ENCODE measurements at places on chromosomes 2 and 18.

DNA sequence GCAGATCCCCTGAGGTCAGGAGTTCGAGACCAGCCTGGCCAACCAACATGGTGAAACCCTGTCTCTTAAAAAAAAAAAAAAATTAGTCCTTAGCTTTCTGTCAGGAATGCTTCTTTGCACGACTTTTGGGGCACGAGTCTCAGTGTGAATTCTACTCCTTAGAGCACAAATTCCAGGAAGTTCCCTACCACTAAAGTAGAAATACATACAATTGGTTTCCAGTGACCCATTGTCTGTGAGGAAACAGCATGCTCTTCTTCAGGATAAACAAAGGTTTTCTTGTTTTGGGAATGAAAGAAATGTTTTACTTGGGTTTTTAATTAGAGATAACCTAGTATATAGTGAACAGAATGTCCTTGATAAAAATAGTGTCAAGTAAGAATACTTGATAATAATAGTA, 23.7 kb downstream of the PSMA8 start:
- DNase-seq = no peak

DNA sequence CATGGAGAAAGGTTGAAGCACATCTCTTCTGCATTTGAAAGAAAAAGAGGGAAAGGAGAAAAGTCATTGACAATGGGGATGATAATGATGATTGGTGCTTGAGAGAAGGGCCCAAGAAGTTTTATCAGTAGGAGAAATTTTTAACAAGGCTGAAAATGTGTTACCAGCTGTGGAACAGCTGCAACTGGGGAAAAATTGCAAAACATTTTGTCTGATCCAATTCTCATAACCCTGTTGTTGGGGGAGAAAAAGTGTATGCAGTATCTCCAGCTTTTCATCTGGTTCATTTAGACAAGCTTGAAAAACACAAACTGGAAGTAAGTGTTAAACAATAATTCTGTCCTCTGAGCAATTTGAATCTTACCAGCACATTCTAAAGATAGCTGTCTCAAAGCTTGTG, 92.7 kb downstream of the CSRNP3 start:
- DNase-seq = no peak

DNA sequence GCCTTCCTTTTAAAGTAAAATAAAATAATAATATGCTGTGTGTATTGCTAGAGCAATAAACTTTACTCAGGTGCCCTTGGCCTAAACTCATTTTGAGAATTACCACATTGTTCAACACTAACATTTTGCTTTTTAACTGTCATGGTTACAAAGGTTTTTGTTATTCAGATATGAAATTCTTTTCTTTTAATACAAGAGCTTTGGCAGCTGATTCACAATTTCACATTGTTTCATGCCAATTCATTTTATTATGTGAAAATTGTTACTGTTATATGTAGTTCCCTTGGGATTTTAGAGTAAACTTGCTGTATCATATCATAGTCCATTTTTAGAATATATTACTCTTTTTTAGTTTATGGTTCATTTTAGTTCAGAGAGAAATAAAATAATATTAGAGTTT, 65.8 kb upstream of the ZNF804A start:
- DNase-seq = no peak

DNA sequence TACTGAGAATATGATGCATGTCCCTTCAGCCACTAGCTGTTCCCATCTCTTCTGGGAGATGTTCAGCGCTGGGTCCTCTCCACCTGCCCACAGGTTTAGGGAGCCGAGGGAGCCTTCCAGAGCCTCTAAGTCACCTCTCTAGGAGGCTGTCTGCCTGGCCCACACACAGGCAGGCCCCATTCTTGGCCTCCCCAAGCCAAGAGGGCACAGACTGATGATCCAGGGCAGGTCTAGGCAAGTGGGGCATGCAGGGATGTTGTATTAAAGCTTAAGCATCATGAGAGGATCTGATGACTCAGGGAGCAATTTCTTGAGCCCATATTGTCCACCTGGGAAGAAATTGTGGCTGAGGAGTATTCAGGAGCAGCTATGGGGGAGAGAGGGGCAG, 19.9 kb downstream of the TMSB10 start:
- no peak for DNase-seq

DNA sequence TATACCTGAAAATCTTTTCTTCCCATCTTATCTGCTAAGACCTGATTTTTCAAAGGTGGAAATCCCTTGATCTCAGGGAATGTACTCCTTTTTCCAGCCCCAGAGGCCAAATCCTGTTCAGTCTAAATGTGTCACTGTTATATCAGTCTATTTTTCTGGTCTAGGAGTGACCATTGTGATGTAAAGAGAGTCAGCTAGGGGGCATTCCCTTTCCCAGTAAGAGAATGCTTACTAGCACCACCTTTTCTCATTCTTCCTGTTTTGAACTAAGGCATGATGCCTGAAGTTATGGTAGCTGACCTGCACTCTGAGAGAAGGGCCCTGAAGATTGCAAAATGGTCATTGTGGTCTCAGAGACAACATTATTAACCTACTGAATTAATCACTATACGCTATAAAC, 124.1 kb upstream of the XIRP2 start:
- DNase-seq = no peak

- DNase-seq = no peak
Measured at GRCh38 chr2:61327173-61327572, 143.7 kb downstream of the USP34 start.

GRCh38 chr2:11074246-11074820, 80.9 kb upstream of the SLC66A3 start:
- DNase-seq = no peak

DNA sequence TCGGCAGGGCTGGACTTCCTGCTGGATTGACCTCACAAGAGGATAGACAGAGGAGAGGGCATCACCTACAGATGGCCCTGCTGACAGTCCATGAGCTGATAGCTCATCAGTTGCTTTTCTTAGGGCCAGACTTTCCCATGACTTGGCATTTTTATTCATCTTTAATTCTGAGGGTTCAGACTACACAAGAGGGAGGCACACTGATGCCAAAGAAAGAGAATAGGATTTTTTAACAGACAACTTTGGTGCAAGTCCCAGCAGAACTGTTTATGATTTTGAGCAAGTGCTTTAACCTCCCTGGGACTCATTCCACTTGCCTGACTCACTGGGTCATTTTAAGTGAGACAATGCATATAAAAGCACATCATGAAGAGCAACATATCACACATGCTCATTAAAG, 299.2 kb downstream of the INSIG2 start:
- no peak for DNase-seq

DNA sequence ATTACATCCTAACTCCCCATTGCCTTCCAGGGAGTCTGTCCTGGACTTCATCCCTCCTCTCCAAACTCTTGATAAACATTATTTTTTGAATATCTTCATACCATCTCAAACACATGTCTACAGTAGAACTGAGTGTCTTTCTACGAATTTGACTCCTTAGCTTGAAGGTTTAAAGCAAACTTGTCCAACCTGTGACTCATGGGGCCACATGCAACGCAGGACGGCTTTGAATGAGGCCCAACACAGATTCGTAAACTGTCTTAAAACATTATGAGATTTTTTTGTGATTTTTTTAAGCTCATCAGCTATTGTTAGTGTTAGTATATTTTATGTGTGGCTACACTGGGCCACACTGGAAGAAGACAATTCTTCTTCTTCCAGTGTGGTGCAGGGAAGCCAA, 98.1 kb downstream of the PARD3B start:
- no peak for DNase-seq

DNA sequence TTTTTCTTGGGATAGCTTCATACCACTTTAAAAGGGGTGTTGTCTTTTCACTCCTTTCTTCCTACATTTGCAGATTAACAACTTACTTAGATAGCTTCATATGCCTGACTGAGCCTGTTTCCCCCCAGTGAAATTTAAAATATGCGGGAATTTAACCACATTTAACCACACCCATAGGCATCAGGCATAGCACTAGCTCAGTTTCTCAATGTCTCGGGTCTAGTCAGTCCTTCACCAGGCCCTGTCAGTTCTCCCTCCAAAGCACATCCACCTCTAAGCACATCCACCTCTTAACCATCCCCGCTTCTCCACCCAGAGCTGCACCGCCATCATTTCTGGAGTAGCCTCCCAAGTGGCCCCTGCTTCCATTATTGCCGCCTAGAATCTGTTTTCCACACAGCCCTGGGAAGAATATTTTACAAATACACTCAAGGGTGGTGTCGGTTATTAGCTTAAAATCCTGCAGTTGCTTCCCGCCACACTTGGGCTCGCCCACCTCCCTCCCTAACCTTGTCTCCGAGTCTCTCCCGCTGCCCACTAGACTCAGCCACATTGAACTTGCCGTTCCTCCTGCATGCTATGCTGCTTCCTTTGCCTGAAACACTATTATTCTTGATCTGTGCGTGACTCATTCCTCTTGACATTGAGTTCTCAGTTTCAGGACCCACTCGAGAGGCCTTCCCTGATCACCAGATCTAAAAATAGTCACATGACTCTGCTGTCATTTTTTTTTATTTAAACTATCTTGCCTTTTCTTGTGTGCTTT, 68.3 kb downstream of the SPTBN1 start:
- DNase-seq = no peak

- no peak for DNase-seq
Measured at GRCh38 chr18:39403121-39403520, 1837.5 kb upstream of the CELF4 start.

GRCh38 chr18:70453058-70453775, 164.4 kb downstream of the SOCS6 start:
- DNase-seq = no peak

GRCh38 chr2:45320956-45321355, 290.1 kb downstream of the SRBD1 start:
- no peak for DNase-seq

DNA sequence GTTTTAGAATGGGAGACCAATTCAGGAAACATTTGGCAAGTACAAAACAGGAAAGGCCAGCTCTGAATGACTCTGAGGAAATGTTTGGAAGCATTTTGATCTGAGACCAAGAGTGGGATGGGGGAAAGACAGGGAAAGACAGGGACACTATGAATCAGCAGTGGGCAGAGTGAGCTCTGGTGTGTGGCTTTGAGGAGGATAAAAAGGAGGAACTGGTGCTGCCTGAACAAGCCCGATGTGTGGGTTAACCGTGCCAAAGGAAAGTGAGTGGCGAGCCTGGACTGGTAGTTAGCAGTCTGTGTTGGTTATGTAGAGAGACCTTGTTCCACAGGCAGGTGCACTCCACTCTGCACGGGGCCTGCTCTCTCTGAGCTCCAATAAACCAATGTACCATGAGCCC, 5.3 kb downstream of the MFSD6 start:
- DNase-seq = no peak

DNA sequence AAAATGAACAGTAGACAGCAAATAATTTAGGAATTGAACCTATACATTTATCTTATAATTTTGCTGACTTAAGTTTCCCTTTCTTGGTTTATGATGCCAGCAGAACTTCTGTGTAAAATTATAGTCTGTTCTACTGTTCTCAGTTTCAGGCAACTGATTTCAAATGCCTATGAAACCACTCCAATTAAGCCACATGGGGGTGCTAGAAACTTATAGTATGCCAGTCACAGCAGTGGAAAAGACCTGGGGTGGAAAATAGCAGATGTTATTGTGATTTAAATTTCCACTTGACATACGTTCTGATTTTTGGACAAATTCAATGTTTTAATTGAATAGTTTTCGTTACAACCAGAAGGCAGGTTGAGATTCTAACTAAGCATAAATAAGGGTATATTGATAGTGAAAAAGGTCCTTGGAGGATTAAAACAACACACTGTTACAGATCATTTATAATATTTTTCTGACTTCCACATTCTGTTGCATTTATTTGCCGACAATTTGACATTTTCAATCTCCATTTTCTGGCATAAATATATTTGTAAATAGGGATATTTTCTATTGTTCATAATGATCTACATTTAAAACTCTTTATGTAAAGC, 61.4 kb downstream of the CPS1 start:
- peak; percentile 4 for DNase-seq

- no peak for DNase-seq
Measured at GRCh38 chr2:222525811-222526210, 101.5 kb downstream of the SGPP2 start.

- DNase-seq = peak; percentile 30
Measured at GRCh38 chr2:61658841-61659780, 121.0 kb upstream of the XPO1 start.

DNA sequence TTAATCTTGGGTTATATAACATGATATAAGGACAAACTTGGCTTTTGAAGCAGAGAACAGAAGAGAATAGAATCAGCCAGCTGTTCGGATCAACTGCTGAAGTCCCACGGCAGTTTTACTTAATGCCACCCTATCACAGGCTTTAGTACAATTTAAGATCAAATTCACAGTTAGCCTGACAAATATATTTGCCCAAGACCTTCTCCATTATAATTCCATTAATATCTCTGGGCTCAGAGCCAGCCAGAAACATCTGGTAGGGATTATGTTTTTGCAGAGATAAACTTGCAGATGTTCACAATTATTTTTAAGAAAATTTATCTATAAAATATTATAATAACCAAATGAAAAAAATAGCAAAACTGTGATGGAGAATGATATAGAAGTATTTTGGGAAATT, 381.4 kb downstream of the RAD51AP2 start:
- no peak for DNase-seq

- no peak for DNase-seq
Measured at GRCh38 chr2:159882130-159882745, 84.2 kb upstream of the CD302 start.

- DNase-seq = peak; percentile 76
Measured at GRCh38 chr2:231361701-231362554, 33.6 kb upstream of the B3GNT7 start.

- no peak for DNase-seq
Measured at GRCh38 chr2:128702616-128703015, 383.9 kb upstream of the HS6ST1 start.

DNA sequence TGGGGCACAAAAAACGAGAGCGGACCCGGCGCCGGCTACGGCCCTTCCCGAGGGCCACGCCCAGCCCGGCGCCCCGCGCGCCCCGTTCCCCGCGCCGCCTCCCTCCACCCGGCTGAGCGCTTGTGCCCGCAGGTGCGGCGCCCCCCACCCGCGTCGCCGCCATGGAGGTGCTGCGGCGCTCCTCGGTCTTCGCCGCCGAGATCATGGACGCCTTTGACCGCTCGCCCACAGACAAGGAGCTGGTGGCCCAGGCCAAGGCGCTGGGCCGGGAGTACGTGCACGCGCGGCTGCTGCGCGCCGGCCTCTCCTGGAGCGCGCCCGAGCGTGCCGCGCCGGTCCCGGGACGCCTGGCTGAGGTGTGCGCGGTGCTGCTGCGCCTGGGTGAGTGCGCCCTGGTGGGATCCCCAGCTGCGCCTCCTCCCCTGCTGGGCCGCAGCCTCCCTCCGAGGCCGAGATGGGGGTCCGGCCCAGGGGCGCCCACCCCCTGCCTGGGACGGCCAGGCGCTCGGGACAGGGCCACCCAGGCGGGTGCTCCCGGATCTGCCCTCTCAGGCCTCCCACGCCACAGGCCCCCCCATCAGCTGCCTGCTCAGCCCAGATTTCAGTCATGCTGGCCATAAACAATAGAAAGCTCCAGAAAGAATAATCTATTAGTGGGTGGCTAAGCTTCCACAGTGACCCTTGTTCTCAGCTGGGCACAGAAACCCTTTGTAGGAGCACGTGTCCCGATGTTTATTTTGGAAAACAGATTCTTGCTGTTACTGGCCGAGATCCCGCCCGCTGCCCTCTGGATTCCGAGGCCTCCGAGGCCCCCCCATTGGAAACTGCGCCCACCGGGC, 997 bp downstream of the BOK start:
- DNase-seq = peak; percentile 33

GRCh38 chr2:200703127-200703925, 108.4 kb upstream of the BZW1 start:
- no peak for DNase-seq

GRCh38 chr2:106267997-106268396, 73.9 kb upstream of the UXS1 start:
- no peak for DNase-seq

- no peak for DNase-seq
Measured at GRCh38 chr2:160397530-160397865, 96.1 kb downstream of the RBMS1 start.

- DNase-seq = no peak
Measured at GRCh38 chr18:7764405-7764804, 197.3 kb downstream of the PTPRM start.

Measured in germinal center (tissue), 1 donor.